Hepatocyte (in vitro differentiated cells): ENCODE measurements at places on chromosomes 2 and 18. TPM values are rescaled to one million over a fixed set of nuclear protein-coding genes. Genes with fewer than 3 reads are reported as not detected.
A peak's percentile ranks its signal among the peaks of the same experiment; 100 is the strongest.

- DNase-seq = no peak
- H3K4me3 ChIP-seq = no peak overlapping the region
- no peak overlapping the region for H3K27ac ChIP-seq
Observed at GRCh38 chr18:25759111-25759510, 331.3 kb downstream of the SS18 start.

GRCh38 chr2:222796413-222797103 lies 64.3 kb upstream of the ACSL3 start:
- peak; percentile 65 for DNase-seq
- no peaks in the 10 kb centered on the region for H3K27me3 ChIP-seq
- H3K4me3 ChIP-seq = no peak overlapping the region
- peaks cover 37% of the 10 kb centered on the region for H3K4me1 ChIP-seq
- H3K27ac ChIP-seq = peak overlapping the region; percentile 79

- H3K4me1 ChIP-seq = no peaks in the 10 kb centered on the region
- no peak for DNase-seq
- no peak overlapping the region for H3K27ac ChIP-seq
- H3K4me3 ChIP-seq = no peak overlapping the region
- H3K36me3 ChIP-seq = no peaks in the 10 kb centered on the region
- no peaks in the 10 kb centered on the region for H3K27me3 ChIP-seq
Observed at GRCh38 chr2:157203651-157204050, 53.9 kb upstream of the GALNT5 start.

The SLC4A1AP gene
- 20.6 and 21.1 TPM in 2 replicates for total RNA-seq

The STON1 gene
- total RNA-seq = 21.6 and 22.0 TPM in 2 replicates
